ENCODE measurements at places on chromosomes 11 and 22. TPM values are rescaled to one million over a fixed set of nuclear protein-coding genes. Genes with fewer than 3 reads are reported as not detected.

Gene GRIA4
- 0.69 TPM for total RNA-seq

Gene CST6
- 89.1 TPM for total RNA-seq

Gene SIK3
- total RNA-seq = 17.6 TPM

Gene PHLDB1
- 64.2 TPM for total RNA-seq

Gene GGTLC3
- not detected for total RNA-seq

Gene TRIM22
- 18.9 TPM for total RNA-seq

Gene CRYBA4
- total RNA-seq = not detected

Gene CRYBB1
- total RNA-seq = not detected

Gene SCUBE1
- not detected for total RNA-seq

Gene C11orf86
- total RNA-seq = not detected

Gene PACSIN3
- 74.4 TPM for total RNA-seq

Gene OR51E1
- not detected for total RNA-seq

Gene CCDC81
- total RNA-seq = not detected

Gene MMP20
- not detected for total RNA-seq

Gene EMID1
- total RNA-seq = 0.22 TPM

Gene PHF21B
- total RNA-seq = 0.07 TPM

Gene RASSF10
- total RNA-seq = 3.0 TPM

Gene TRIM49C
- total RNA-seq = not detected

Gene TIMP3
- total RNA-seq = 6.1 TPM

Gene ANKK1
- 0.17 TPM for total RNA-seq

Gene CRYBB2
- not detected for total RNA-seq

Gene OR52I1
- total RNA-seq = not detected

Gene PHLDA2
- total RNA-seq = 63.1 TPM

Gene DDX25
- total RNA-seq = 0.14 TPM

Gene BEST1
- total RNA-seq = 0.12 TPM

Gene KIF18A
- total RNA-seq = 20.5 TPM

Gene WT1
- total RNA-seq = 3.0 TPM

Gene C11orf21
- not detected for total RNA-seq

Gene FHIP1B
- total RNA-seq = 15.6 TPM

Gene CARD18
- not detected for total RNA-seq

Gene A4GALT
- total RNA-seq = 16.2 TPM

Gene OR4A16
- not detected for total RNA-seq

Gene SNX32
- 2.1 TPM for total RNA-seq

Gene KCNJ1
- not detected for total RNA-seq

Gene SLC5A12
- total RNA-seq = not detected

Gene TREH
- total RNA-seq = not detected

Gene MPEG1
- not detected for total RNA-seq

Gene NLRP14
- total RNA-seq = not detected

Data from epithelial cell of proximal tubule (primary cell).